Left cardiac atrium (tissue), 4 donors: ENCODE measurements at places on chromosomes 5 and 9. TPM values are rescaled to one million over a fixed set of nuclear protein-coding genes. Genes with fewer than 3 reads are reported as not detected.

Gene FEM1C
- 23.2 TPM for total RNA-seq

DNA sequence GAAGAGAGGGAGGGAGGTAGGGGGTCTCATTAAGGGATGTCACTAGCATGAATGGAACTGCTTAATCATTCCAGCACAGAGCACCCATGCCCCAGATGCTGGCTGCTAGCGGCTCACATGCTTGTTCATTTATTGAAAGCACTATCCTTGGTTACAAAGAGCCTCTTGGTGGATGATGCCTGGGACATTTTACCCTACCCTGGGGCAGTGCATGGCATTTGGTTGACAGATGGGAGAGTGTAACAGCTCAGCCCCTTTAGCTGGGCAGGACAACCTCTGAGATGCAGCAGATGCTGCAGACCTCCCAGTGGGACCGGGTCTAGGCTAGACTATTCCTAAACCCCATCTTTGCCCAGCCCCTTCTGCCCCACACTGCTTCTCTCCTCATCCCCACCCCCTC is 46.9 kb upstream of the TCERG1 start:
- DNase-seq: no peak

DNA sequence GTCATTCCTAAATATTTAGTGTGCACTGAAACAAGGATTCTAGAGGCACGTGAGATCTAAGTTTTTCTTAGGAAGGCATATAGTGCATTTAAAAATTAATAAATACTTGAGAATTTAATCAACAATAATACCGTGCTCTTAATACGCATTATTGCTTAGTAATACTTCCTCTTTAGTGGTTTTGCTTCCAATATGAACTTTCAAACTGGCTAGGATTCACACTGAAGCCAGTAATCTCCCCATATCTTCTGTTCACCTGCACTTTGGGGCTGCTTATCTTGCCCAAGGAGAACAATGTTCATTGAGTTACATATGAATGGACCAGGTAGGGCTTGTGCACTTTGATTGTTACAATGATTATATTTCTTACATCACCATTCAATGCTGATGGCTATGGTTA is 180.5 kb upstream of the RIOK2 start:
- DNase-seq: no peak

Gene AFF4
- 33.3 TPM for total RNA-seq

DNA sequence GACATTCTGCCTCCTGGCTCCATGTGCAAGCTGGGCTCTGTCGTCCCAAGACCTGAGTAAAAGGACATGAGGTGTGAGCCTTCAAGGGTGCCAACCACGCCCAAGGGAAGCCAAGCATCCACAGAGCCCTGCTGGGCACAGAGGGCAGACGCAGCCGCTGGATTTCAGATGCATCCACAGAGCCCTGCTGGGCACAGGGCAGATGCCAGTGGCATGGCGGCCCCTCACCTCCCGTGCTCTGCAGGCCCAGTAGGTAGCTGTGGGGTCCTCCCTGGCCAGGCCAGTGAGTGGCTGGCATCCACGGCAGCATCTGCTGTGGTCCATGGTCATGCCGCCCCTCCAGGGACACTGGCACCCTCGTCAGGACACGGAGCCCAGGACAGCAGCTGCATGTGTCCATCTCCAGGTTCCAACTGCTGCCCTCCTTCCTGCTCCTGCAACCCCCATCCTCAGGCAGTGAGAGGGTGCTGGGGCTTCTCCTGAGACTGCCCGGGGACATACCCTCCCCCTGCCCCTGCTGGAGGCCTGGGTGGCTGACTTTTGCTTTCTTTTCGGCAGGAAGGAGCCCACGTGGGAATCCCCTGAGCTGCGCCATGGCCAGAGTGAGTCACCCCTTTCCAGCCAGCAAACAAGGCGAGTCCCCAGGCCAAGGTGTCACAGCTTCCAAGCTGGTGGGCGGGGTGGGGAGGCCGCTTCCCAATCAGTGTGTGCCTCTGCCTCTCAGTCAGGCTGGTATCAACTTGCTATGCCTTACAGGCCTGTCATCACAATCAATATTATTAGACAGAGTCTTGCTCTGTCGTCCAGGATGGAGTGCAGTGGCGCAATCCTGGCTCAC is 4.0 kb upstream of the TRAF2 start:
- peak; percentile 79 for DNase-seq
